ENCODE measurements at places on chromosomes 7 and 10.

DNA sequence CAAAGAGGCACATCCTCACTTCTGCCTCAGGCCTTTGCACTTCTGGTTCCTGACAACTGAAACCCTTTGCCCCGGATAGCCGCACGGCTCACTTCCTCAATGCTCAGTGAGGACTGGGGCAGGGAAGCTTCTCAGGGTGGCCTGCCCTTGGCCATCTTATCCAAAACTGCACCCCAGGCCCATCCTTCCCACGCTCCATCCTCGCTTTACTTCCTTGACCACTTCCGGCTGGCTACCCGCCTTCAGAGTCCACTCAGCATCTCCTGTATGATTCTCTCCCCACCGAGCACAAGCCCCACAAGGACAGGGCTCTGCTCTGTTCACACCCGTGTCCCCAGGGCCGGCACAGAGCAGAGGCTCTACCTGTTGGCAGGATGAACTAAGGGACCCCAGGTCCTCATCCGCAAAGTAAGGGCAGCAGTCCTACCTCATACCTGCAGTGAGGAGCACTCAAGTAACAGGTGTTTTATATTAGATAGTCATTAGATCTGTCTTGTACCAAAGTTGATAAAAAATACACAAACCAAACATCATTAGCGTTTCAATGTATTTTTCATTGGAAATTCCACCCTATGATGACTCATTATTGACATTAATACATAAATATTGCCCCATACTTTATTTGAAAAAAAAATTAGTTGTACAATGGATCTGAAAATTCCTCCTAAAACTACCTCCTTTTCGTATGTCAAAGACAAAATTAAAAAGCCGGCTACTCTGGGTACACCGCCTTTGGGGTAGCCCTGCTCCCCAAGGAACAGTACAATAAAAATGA lies 35.0 kb downstream of the GNA12 start:
- no peak for DNase-seq

DNA sequence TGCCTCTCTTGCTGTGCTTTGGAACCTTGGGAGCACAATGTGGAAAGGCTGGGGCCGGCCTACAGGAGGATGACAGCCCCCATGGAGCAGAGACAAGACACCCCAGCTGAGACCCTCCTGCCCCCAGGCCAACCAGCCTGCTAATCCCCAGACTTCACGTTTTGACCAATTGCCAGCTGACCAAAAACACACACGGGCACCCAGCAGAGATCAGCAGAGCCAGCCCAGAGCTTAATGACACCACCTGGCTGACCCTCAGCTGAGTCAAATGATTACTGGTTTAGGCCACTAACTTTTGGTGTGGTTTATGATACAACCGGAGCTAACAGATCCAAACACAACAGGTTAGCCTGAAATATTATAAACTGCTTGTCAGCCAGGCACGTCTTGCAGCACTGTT lies 111.2 kb upstream of the KIF5B start:
- no peak for DNase-seq

DNA sequence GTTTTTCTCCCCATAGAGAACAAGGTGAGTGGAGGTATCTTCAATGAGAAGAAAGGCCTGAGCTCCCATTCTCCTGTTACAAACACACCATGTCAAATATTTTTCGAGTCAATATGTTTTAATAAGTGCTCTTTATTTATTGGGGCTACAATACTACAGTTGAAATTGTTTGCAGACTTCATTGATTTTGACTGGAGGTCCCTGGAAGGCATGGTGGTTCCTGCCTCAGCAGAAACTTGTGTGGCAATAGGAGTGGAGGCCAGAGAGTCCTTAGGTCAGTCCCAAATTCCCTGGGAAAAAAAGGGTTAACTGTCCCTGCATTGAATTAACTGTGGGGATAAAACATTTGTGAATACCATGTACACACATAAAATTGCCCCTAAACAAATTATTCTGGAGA lies 22.7 kb downstream of the KLF6 start:
- DNase-seq, result no peak

DNA sequence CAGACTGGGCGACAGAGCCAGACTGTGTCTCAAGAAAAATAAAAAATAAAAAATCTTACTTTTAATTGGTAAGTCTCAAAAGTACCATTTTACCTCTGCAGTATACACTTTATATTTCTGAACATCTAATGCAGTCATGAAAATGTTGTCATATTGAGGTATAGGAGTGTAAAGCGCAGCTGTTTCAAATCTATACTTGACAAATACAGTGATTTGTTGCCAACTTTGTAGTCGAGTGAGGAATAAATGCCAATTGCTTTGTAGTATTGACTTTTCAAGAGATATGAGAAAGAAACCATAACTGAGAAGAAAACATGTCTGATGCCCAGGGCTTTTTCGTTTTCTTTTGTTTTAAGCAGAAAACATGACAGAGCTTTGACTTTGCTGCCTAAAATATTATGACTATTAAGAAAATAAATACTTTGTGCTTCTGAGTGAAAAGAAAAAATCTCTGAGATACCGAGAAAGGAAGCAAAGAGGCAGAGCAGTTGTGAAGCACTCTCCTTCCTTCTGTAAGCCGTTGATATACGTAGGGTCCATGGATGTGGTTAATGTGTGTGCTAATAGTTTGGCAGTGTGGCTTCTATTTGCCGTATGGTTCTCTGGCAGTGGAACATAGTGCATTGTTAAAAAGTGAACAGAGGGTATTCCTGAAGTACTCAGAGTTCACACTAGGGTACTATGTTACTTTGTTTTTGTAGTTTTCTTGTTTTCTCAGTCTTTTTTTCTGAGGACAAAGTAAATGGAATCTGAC lies 38.2 kb downstream of the AVL9 start:
- DNase-seq, result no peak

GRCh38 chr7:81081616-81082015 lies 162.8 kb upstream of the SEMA3C start:
- DNase-seq, result no peak

DNA sequence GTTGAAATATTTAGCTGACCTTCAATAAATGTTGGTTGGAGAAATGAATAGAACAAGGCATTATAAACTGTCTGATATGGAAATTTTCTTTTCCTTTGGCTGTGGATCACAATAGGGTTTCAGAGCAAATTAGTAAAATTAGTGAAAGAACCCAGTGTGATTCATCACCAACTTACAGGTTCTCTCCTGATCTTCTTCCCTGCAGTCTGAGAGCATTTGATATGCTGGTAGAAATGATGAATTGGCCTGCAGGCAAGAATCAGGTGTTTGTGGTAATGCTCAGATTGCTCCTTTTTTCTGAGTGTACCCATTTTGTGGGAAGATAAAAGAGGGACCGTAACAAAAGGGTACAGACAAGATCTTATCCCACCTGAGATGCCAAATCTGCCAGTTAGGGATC lies 51.9 kb downstream of the BTAF1 start:
- no peak for DNase-seq

- DNase-seq, result no peak
Measured at GRCh38 chr10:114550756-114551635, 107.1 kb downstream of the ABLIM1 start.

DNA sequence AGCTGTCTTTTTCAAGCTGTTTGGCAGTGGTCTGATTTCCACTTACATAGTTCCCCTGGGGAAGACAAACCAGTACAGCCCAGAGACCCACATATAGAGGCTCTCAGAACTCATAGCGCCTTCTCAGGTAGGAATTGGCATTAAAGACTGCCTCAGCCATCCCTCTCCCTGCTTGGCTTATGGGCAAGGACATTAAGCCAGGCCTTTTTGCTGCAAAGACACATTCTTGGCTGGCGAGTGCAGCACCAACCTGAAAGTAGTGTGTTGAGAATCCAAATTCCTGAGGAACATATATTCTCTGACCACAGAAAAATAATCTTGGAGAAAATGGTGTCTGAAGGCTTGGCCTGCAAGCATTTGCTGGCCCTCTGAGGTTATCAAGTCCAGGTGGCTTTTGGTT lies 39.2 kb upstream of the HPS1 start:
- no peak for DNase-seq

- no peak for DNase-seq
Measured at GRCh38 chr10:58179238-58179637, 88.5 kb downstream of the IPMK start.

DNA sequence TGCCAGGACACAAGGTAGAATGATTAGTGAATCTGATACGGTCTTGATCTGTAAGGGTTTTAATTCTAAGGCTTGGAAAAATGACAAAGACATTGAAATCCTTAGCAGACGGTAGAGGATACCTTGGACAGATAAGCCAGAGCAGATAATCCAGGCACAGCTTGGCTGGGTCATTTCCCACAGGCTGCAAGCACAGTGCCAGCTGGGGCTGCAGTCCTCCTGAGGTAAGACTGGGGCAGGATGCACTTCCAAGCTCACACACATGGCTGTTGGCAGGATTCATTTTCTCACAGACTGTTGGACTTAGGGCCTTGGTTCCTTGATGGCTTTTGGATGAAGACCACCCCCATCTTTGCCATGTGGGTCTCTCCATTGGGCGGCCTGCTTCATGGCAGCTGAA lies 63.2 kb upstream of the BMPER start:
- DNase-seq, result no peak

DNA sequence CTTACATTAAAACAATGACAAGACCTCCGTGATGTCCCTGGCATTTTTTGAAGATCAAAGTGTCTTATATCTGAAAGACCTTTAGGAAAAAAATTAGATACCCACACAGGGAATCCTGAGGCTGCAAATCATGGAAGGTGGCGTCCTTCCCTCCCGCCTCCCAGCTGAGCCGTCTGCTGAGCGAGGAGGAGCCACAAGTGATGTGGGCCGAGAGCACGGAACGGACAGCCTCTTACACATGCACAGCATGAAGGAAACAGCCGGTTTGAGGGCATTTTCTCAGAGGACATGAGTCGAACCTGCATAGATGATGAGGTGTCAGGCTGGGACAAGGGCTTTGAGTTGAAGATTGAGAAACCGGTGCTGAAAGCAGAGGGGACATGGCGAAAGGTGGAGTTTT lies 163.3 kb downstream of the ADARB2 start:
- DNase-seq, result no peak

DNA sequence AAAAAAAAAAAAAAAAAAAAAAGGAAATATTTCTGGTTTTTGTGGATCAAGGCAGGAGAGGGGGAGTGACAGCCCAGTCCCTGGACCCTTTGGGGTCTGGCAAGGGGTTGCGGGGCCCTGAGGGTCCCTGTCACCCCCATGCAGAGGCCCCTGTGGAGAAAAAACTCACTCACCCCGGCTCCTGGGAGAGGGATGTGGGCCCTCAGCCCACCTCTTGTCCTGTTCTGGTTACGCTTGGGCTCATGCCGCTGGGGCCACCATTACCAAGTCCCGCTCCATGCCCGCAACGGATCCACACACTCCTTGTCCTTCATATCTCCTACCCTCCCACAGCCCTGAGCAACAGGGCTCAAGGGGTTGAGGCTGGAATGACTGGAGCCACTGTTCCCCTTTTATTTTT lies 1.0 kb upstream of the TMEM184A start:
- no peak for DNase-seq

- no peak for DNase-seq
Measured at GRCh38 chr7:117014673-117015133, 61.4 kb downstream of the ST7 start.

GRCh38 chr10:50490241-50490640 lies 133.5 kb downstream of the SGMS1 start:
- DNase-seq, result no peak

- no peak for DNase-seq
Measured at GRCh38 chr7:139618482-139619366, 95.2 kb downstream of the CLEC2L start.

DNA sequence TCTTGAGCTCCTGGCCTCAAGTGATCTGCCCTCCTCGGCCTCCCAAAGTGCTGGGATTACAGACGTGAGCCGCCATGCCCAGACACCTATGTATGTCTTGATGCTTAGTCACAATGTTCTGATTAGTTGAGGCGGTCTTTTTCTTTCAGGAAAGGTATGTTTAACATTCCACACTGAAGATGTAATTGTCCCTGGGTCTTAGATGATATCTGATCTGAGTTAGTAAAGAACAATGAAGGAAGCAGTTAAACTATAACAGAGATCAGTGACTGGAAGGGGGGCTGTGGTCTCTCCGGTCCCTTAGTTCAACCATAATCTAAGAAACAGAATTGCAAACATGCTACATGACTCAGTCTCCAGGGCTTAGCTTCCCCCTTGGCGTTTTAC lies 31.5 kb upstream of the SH2D4B start:
- no peak for DNase-seq

DNA sequence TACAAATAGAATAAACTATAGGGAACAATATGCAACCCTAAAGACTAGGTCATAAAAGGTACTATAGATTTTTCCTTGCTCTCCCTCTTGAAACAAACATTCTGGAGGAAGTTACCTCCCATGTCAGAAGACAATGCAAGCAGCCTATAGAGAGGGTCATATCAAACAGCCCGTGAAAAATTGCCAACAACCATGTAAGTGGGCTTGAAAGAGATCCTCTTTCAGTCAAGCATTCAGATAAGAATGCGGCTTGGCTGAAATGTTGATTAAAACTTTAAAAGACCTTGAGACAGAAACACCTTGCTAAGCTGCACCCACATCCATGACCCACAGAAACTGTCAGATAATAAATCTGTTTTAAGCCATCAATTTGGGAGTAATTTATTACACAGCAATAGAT lies 526.6 kb upstream of the GHITM start:
- DNase-seq, result no peak

DNA sequence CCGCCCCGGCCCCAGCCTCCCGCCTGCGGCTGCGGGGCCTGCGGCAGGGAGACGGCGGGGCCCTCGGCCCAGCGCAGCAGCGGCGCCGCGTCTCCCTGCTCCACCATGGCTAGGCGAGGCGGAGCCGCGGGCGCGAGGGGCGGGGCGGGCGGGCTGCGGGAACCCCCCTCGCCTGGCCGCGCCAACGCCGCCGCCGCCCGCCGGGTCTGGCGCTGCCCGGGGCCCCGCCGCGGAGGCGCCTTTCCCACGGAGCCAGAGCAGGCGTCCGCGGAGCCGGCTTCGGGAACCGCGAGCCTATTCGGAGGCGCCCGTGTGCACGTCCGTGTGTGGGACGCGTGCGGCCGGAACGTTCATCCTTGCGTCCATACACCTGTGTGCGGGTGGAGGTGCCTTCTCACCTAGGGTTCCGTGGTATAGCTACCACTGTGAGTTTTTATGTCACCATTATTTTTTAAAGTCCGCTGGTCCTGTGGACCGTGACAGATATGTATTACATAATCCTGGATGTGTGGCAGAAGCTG lies at the start of gene DENND11:
Gene DENND11 (minus strand): TSS at position 120 of the 521 bp plus-strand sequence. CDS start 13 bp downstream, at position 107.
- DNase-seq, result no peak

GRCh38 chr7:103114576-103115008 lies 34.3 kb downstream of the NAPEPLD start:
- DNase-seq, result no peak

DNA sequence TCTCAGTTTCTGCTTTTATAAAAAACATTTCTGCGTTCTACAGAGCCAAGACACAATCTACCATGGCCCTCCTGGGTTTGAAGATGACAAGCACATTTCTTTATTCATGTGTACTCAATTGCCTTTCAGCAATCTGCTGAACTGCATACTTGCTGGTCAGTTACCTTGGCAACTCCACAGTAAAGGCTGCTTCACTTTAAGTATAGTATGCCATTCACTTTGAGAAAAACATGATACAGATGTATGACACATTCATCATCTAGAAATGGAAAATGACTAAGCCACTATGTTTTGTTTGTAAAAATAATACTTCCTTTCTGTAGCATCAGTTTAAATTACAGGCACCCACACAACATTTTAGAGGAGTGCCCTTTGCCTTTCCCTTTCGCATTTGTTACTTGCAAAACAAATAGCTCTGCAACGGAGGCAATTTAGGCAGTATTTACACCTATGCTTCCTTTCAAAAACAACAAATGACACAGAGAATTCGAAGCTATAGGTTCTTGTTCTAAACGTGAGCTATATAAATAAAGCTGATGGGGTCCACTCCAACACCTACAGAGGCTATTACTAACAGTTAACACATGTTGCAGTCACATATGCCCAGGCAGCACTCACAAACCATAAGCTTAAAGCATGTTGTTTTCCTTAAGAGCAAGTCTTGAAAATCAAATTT lies 23.5 kb downstream of the SGCE start:
- peak; percentile 61 for DNase-seq

Measured in NCI-H1417 treated with DMSO at 0.1 percent for 48 hours (cell line).